Fibroblast of lung (primary cell): ENCODE measurements at places on chromosomes 2 and 18.
A peak's percentile ranks its signal among the peaks of the same experiment; 100 is the strongest.

DNA sequence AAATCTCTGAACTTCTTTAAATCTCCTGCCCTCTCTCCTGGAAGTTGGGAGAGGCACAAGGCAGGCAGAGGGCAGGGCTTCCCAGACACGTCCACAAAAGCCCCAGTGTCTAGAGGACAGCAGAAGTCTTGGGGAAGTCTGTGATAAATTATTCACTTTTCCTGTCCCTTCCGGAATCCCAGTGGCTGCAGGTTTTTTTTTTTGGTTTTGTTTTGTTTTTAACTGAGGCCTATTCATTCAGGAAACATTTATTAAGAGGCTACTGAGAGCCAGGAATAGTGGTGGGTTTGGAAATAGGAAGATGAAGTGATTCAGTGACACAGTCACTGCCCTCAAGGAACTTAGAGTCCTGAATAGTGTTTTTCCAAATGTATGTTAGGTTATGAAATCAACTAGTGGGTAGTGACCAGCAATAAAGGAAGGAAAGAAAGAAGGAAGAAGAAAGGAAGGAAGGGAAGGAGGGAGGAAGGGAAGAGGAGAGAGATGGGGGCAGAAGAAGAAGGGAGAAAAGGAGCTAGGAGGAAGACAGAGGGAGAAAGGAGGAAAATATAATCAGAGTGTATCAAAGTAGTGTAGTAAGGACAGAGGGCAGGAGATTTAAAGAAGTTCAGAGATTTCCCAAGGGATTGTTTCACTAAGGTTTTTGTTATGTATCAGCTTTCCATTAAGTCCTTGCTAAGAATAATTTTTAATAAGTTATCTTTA is 98.9 kb upstream of the ZFP36L2 start:
- no peak for DNase-seq

DNA sequence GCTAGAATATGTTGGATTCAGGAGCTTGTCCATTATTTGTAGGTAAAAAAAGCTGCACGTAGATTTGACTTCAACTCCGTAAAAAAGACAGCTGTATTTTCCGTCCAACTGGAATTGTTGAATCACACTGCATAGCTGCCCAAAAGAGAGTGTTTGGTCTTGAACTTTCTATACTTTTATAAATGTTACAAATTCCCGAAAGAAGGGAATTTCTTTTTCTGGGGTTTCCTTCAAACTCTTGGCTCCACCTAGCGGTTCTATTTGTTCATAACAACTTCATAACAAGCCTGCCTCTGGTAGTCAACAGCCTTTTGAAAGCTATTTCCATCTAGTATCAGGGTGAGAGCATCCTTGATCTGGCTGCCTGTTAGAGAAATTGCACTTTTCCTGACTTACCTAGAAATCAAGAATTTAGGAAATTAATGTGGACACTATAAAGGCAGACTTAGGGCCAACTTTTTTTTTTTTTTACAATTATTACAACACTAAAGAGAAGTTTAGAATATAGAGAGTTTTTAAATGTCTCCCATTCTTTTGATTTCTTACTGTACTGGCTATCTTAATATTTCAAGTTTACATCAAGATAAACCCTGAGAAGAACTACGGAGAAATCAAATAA is 48.1 kb downstream of the TMEM185B start:
- DNase-seq: peak; percentile 83

DNA sequence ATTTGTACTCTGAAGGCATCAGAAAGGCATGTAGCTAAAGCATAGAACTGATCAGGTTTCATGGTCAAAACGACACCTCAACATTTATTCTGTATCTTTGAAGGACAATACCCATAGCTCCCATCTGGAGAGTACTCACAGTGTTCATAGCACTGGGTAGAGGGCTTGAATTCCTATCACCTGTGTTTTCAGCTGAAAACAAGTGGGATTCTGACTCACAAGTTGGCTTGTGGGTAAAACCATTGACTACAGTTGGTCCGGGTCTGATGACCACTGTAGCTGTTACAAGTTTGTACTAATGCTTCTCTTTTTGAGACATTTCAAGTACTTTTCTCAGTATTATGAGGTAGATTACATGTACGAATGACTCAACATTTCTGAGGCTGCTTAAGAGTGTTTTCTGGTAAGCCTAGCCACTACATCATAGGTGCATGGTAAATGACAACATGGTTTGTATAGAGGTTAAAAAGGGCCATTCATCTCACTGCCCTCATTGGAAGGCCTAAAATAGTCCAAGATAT is 68.6 kb upstream of the PELI1 start:
- DNase-seq: peak; percentile 33

- no peak for DNase-seq
These were observed 1591.2 kb upstream of the LRRTM1 start for GRCh38 chr2:81895620-81896250.

DNA sequence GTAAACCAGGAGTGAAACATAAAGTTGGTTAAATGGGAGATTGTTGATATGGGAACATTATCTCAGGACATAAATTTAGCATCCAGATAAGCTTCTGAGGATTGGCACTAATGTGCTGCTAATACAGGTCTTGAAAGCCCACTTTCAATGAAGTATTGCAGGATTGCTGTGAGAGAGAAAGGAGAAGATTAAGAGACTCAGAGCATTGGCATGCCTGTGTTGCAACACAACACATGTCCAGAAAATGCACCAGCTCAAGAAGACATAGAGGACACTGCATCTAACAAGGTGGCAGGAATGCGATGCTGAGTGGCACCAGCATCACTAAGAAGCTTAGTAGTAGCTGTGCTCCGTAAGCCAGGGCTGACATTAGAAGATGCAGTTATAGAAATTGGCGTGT is 728.9 kb downstream of the SUCLG1 start:
- no peak for DNase-seq

- no peak for DNase-seq
These were observed 15.1 kb upstream of the WDR33 start for GRCh38 chr2:127826047-127826446.

DNA sequence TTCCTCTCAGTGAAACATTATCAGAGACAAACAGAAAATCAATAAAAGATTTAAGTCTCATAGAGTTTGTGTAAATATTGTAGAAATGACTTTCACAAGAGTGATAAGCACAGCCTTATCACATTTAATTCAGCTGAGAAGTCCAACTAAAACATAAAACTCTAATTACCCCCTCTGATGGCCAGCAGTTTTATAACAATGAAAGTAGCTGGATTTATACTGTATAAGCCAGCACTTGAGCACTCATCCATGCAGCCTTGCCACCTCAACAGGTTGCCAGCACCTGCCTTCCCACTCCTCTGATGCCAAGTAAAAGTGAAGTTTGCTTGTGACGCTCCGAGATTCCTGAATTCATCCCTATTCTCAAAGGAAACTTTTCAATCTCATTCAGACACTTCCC is 103.0 kb upstream of the STK39 start:
- no peak for DNase-seq

DNA sequence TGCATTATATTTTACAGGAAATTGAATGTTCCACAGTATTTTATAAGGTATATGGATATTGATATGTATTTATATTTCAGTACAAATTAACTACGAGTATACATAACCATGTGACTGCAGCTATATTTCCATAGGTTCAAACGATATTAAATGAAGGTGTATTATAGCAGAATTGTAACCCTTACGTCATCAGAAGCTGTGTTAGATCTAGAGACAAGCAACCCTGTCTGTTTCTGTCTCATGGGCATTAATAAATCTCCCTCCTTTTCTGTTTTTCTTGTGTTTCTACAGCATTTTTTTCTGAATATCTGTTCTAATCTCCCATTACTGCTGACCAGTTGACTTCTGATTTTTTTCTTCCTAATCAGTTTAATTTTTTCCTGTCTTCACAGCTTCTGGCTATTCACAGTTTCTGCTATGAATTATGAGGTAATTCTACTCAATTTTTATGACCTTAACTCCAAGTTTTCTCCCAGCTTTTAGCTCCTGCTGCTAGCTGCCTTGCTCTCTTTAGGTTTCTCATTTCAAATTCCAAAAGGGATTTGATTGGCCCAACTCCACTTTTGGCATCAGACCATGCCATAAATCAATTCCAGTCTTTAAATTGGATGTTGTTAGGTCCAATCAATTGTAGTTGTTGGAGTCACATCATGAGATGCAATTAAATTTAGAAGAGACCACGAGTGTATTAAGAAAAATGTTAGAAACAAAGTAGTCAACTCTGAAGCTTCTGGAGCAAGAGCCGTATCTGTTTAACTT is 277.5 kb upstream of the ZSWIM2 start:
- no peak for DNase-seq

DNA sequence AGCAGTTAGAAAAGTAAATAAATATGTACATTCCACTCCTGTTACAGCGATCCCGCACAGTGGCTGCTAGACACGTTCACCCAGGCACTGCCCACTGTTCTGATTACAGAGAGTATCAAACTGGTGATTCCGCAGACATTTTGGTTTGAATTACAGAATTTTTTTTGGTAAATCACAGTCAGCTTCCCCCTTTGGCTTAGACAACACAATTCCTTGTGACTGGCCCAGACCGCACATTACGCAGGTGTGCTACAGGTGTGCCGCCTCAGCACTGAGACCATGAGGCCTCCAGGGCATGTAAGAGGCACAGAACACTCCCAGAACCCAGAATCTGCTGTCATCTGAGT is 112.3 kb downstream of the PXDN start:
- peak; percentile 88 for DNase-seq

DNA sequence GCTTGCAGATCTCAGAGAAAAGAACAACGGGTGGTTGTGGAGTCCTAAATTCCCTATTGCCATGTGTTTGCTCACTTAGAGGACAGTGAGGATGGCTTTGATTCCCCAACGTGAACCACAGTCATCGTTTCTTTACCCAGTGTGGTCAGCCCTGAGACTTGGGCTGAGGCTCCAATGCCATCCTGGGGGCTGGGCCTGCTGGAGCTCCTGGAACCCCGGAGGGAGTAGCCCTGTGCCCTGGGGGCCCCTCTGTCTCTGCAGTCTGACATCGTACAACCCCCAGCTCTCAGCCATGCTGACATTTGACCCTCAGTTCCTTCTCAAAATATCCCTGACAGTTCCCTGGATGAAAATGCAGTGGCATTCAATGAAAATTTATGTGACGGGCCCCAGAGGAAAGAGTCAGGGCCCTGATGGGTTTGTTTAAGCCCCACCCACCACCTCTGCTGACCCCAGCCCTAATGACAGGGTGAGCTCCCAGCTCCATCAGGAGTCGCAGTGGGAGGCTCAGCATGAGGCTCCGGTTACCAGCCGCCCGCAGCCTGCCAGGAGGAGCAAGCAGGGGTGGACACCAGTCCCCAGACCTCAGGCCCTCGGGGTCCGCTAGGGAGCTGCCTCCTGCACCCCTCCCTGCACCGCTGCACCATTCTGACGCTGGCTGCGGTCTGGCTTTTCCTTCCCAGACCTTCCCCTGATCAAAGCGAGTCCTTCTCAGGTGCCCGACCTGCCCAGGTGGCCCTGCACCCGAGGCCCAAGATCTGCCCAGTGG is 120.9 kb downstream of the TWIST2 start:
- DNase-seq: no peak

DNA sequence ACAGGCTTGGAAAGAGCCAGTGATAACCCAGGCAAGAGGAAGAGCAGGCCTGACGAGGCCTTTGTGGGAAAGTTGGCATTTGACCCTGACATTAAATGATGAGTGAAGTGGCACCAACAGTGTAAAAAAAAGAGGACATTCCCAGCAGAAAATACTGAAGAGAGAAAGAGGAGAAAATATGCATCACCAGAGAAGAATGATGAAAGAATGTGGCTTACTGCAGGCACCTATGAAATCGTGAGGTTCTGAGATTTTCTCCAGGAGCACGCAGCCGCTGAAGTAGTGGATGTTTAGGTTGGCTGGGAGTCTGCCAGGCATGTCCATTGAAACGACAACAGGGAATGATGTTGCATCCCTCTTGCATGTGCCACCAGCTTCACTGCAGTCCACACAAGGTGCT is 13.8 kb downstream of the EHD3 start:
- DNase-seq: peak; percentile 56

- DNase-seq: no peak
These were observed 12.3 kb upstream of the RAPH1 start for GRCh38 chr2:203547356-203547755.

DNA sequence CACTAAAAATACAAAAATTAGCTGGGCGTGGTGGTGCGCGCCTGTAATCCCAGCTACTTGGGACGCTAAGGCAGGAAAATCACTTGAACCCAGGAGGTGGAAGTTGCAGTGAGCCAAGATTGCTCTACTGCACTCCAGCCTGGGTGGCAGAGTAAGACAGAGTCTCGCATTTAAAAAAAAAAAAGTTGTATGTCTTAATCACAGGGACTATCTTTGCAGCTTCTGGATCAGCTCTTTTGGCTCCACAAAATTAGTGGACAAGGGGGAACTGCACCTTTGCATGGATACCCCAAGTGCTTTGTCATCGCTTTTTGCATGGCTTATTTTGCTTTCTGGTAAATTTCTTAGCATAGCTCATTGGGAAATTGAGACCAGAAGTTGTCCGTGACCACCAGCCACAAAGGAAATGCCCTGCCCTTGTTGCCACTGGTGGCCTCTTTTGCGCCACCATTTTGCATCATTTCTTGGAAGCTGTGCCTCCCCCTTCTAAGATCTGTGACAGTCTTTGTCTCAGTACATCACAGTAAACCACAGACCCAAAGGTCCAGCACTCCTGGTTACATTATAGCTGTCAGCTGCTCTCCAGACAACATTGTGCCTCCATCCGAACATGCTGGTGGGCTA is 43.9 kb upstream of the PCBP1 start:
- no peak for DNase-seq

- no peak for DNase-seq
These were observed 16.8 kb downstream of the KIF1A start for GRCh38 chr2:240803191-240803590.

- no peak for DNase-seq
These were observed 11.1 kb downstream of the HDAC4 start for GRCh38 chr2:239389414-239390329.

GRCh38 chr2:78993518-78994148 is 31.9 kb upstream of the REG3G start:
- DNase-seq: no peak

DNA sequence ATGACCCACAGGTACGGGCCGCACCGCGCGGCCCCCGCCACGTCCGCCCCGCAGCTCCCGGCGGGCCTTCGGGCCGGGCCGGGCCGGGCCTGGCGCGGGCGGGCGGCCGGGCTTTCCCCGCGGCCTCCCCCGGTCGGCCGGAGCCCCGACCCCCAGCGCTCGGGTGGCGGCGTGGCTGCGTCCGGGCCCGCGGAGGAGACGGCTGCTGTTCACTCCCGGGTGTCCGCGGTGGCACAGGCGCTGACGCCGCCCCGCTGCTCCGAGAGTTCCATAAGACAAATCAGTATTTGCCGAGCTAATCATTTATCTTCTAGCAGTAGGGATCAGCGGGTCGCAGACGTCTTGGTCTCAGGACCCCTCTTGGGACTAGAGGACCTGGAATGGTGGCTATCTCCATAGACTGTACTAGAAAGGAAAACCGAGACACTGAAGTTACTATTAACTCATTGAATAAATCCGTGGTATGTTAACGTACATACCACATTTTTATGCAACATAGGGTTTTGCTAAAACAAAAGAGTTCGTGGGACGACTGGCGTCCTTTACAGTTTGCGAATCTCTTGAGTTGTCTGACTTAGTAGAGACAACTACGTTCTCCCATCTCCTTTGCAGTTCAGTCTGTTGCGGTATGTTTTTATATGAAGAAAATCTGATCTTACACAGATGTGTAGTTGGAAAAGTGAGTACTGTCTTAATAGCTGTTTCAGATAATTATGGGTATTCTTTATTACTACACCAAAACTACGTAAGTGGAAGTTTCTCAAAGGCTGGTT is 500 bp downstream of the LIMS1 start:
- DNase-seq: peak; percentile 42
